ENCODE measurements at places on chromosomes 7 and 10.

- no peak for DNase-seq
Observed at GRCh38 chr10:107747851-107748250, 583.3 kb upstream of the SORCS1 start.

- peak; percentile 3 for DNase-seq
Observed at GRCh38 chr10:43227911-43228782, 38.7 kb downstream of the RASGEF1A start.

DNA sequence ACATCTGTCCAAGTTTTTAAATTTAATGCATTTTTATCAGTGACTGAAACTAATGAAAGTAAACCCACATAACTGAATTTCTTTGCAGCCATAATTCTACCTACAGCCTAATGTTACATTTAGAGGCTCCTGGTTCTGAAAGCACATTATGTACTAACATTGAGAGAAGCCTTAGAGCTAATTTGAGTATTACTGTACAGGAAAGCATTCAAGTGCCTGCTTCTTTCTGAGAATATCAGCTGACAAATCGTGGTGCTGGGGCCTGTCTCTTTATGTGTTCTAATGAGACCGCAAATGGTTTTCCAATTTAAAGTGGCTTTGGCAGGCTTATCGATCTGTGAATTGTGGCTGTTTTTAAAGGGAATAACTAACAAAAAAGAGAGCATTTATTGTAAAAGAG lies 32.3 kb upstream of the DGKB start:
- no peak for DNase-seq

- peak; percentile 93 for DNase-seq
Observed at GRCh38 chr10:118850418-118851061, 95.8 kb upstream of the CACUL1 start.

DNA sequence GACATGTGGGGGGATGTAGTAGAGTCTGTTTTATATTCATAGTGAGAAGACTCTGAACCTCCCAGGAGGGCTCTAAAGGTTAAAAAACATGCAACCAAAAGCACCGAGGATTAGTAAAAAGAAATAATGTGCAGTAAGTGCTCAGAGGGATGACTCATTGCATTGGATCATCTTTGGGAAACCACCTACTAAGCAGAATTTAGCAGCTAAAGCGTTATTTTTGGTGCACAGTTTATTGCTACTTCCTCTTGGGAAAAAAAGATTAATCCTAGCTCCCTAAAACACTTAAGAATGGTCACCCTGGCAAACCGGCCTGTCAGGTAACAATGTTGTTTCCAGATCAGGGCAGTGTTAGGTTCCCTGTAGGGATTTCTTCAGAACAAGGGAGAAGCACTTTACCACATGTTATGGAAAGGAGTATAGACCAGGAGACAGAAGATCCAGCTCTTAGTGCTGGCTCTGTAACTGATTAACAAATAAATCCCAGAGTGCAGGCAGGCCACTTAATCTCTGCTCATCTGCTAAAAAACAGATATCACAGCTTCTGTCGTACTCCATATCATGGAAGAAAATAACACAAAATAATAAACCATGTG lies 44.8 kb upstream of the FAM133B start:
- DNase-seq = no peak

GRCh38 chr7:35571611-35572240 lies 123.2 kb downstream of the HERPUD2 start:
- DNase-seq = no peak

GRCh38 chr7:101201695-101202602 lies 1.1 kb upstream of the MOGAT3 start:
- no peak for DNase-seq

Measured in activated CD4-positive, alpha-beta T cell treated with anti-CD3 and anti-CD28 coated beads for 36 hours (primary cell).